ENCODE measurements at places on chromosomes 3 and 15.

DNA sequence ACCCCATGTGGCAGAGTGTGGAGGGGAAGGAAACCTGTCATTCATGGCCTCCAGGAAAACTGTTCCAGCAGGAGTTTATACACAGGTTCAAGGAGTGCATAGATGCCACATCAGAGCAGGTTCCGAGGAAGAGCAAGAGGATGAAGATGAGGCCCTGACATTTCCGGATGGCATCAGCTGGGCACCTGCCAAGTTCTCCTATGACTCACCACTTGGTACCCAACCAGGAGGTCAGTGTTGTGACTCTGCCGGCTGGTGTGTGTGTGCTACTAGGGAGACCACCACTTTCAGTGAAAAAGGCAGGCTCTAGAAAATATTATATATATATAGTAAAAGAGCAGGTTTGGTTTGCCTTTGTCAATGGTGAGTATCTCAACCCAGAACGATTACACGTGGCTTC, 69.3 kb downstream of the NTRK3 start:
- no peak for DNase-seq

DNA sequence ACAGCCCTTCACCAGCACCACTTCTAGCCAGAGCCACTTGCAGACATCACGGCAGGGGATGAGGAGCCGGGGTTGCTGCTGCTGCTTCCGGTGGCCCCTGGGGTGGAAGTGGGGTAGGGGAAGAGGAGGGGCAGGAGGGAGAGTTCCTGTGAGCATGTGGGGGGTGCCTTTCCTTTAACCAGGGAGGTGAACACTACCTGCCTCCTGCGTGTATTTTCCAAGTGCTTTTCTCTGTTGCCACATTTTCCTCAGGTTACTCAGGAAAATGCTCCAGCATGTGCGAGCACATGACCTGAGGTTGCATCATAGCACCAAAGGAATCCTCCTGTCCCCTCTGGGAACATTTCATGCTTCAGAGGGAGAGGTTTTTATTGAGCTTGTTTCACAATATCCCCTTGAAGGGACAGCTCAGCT, 12.2 kb upstream of the SACM1L start:
- peak; percentile 41 for DNase-seq

GRCh38 chr3:110577854-110578253, 493.8 kb upstream of the NECTIN3 start:
- no peak for DNase-seq

DNA sequence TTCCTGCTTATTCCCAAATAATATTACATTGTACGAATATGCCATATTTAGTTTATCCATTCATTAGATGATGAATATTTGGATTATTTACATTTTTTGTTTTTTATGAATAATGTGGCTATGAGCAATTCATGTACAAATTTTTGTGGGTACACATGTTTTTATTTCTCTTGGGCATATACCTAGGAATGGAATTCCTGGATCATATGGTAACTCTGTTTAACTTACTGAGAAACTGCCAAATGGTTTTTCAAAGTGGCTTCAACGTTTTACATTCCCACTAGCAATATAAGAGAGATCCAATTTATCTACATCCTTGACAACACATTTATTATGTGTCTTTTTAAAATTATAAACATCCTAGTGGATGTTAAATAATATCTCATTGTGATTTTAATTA, 362.0 kb upstream of the TMCO5A start:
- no peak for DNase-seq

- DNase-seq: no peak
Observed at GRCh38 chr3:188358787-188359493, 205.0 kb downstream of the LPP start.

DNA sequence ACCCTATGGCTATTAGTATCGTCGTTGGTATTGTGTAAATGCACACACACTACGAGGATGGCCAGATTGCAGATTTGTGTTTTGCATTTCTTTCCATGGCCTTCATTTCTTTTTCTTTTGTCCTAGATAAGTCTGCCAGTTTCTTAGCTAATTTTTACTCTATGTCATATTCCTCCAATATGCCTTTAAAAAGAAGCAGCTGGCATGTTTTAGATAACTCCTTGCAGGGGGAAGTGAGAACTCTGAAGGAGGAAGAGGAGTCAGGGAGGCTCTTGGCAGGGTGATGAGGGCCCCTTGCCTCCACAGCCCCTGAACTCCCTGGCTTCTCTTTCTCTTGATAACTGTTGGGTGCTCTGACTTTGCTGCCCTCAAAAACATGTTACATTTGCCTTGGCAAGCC, 244.0 kb downstream of the GABRG3 start:
- no peak for DNase-seq

DNA sequence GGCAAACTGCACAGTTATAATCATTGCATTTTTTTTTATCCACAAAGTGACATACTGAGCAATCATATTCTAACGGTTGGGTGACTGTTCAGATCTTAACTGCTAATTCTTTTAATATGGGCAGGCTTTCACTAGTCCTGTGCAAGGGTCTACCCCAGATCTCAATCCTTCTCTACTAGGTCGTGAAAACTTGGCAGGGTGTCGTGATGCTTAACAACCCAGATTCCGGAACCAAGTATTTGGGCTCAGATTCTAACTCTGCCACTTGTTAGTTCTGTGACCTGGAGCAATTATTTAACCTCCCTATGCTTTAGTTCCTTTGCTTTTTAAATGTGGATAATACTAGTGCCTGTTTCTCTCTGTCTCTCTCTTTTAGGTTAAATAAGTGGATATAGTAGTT, 16.4 kb upstream of the ALDH1A2 start:
- no peak for DNase-seq

DNA sequence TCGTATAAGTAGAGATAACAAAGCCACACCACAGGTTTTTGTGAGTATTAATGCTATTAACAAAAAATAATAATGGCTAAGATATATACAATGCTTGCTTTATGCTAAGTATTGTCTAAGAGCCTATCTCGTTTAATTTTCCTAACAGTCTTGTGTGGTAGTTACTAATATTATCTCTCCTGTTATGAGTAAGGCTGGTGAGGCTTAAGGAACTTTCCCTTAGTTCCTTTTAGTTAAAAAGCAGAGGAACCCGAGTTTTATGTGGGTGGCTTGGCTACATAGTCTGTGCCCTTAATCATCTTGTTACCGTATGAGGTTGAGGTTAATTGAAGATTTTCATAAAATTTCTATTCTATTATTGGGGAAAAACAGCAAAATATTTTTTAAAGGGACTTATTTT, 218.4 kb downstream of the SOX2 start:
- no peak for DNase-seq

DNA sequence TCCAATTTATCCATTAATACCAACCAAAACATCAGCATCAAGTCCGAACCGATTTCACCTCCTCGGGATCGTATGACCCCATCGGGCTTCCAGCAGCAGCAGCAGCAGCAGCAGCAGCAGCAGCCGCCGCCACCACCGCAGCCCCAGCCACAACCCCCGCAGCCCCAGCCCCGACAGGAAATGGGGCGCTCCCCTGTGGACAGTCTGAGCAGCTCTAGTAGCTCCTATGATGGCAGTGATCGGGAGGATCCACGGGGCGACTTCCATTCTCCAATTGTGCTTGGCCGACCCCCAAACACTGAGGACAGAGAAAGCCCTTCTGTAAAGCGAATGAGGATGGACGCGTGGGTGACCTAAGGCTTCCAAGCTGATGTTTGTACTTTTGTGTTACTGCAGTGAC, 20.8 kb downstream of the LYSMD4 start:
- no peak for DNase-seq

DNA sequence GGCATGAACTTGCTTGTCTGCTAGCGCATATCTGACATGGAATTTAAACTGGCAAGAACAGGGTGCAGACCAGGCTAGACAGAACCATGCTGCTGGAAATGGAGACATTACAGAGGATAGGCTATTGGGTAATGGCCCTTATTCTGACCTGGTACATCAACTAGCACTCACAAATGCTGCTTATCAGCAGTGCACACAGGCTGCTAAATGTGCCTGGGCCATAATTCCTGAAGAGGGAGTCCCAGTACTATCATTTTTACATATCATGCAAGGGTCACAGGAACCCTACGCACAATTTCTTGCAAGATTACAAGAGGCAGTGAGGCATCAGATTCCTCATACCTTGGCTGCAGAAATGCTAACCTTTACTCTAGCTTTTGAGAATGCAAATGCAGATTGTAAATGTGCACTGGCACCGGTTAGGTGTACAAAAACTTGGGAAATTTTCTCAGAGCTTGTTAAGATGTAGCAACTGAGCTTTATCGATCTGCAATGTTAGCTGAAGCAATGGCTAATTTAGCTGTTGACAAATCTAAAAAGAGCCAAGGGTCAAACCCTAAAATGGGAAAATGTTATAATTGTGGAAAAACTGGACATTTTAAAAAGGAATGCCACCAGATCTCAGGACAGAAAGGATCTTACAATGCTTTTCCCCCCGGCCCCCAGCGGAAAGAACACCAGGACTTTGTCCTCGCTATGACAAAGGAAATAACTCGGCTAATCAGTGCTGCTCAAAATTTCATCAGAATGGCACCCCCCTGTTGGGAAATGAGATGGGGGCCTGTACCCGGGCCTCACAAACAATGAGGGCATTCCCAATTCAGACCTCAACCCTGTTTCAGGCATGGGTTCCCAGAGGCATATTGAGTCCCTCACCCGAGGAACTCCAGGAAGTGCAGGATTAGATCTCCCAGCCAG, 21.1 kb downstream of the CCRL2 start:
- no peak for DNase-seq

- no peak for DNase-seq
Observed at GRCh38 chr3:100966049-100966491, 27.2 kb downstream of the ABI3BP start.

DNA sequence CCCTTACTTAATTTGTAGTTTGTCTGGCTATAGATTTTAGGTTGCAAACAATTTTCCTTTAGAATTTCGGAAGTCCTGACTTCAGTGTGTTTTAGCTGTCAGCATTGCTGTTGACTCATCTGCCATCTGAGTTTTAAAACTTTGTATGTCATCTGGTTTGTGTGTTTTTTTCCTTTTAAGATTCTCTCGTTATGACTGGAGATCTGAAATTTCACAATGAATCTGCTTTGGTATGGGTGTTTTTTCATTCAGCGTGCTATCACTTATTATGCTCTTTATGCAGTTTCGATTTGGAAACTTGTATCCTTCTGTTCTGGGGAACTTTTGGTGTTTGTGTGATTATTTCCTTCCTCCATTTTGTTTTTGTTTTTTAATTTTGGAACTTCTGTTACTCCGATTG, 53.7 kb upstream of the ZNF280D start:
- DNase-seq: no peak

GRCh38 chr3:22593638-22594037, 609.5 kb upstream of the UBE2E2 start:
- DNase-seq: no peak

DNA sequence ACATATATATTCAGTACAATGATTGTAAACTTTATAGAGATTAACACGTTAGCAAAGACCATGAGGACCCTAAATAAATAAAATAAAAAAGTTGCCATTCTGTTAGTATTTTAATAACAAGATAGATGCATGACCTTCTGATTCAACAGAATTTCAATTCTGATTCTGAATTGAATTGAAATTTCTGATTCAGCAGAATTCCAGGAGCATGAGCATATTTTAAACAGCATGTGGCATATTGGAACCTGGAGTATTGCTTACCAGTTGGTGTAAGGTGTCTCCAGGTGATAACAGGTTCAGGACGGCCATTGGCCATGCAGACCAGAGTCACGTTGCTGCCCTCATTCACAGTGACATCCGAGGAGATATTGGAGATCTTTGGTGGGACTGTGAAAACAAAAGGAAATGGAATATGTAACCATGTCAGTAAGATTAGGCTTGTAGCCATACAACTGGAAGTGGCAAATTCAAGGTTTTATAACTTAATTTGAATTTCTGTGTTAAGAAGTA, 396.0 kb downstream of the GAP43 start:
- DNase-seq: no peak

- no peak for DNase-seq
Observed at GRCh38 chr3:147680837-147681483, 271.8 kb downstream of the ZIC1 start.

GRCh38 chr3:127851899-127852298, 29.6 kb upstream of the MGLL start:
- DNase-seq: no peak

DNA sequence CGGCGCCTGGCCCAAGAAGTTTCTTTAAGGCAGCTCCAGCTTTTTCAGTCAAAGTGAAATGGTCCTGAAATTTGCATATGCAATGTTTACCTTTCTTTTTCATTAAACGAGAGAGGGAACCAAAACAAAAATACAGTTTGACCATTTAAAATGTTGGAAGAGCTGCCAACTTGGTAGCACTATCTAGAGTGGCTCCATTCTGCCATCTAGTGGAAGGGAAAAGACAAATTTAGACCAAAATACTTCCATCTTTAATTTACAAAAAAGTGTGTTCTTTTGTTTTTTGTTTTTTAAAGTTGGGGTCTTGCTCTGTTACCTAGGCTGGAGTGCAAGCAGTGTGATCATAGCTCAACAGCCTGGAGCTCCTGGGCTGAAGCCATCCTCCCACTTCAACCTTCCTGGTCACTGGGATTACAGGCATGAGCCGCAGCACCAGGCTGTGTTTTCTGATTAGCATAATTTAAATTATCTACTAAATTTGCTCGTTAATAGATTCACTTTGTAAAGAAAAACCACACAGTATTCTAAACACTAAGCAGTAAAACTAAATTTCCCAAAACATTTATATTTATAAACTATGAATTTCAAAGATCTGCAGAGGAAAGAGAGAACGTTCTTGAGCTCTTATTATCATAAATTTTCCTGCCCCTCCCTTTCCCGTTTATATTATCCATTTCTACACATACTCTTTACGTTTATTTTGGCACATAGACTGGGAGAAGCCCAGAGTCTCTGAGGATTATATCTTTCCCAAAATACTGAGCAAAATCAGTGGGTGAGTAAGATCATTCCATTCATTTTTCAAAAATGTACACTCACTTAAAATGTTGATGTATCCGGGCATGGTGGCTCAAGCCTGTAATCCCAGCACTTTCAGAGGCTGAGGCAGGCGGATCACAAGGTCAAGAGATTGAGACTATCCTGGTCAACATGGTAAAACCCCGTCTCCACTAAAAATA, 15.4 kb upstream of the RFC4 start:
- DNase-seq: no peak

DNA sequence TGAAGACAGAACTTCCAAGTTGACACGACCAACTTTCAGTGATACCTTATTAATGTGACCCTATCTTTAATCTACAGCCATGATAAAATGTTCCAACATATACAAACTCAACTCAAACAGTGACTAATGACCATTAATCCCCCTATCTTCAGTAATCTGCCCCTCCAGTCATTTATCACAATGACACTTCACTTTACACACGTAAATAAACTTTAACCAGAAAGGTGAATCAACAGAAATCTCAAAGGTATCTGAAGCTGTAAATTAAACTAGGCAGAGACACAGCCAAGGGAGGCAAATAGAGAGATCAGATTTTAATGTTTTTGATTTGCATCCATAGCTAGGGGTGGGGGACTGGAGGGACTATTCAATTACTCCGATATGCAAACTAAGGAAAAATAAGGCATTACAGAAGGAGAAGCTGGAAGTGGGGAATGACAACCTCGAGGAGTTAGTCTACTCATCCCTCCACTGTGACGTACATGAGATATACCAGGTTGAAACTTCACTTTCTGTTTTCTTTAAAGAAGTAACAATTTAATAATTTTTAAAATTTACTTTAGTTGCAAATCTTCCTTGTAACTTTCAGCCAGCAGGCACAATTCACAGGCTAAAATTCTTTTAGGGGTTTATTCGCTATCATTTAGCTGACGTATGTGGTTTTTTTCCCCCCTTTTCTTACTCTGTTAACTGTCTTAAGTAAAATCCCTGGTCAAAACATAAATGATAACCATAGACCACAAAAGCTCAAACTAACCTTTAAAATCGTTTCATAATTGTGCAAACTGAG, 751.0 kb downstream of the ROBO1 start:
- DNase-seq: no peak
